Activated T-helper 1 cell treated with anti-CD3 and anti-CD28 coated beads, Interleukin-12 subunit alpha, Interleukin-12 subunit beta, Interleukin-2, Interleukin-4 antibody, amounts not matched to agents 30 ng/mL and 10 ng/mL and 1 ng/mL, durations not matched to agents 14 hours and 24 hours and 36 hours (primary cell): ENCODE measurements at places on chromosomes 16 and 17. TPM values are rescaled to one million over a fixed set of nuclear protein-coding genes. Genes with fewer than 3 reads are reported as not detected.

GRCh38 chr16:48790151-48790550 is 180.2 kb upstream of the N4BP1 start:
- no peaks in the 10 kb centered on the region for H3K27me3 ChIP-seq
- H3K4me1 ChIP-seq = no peaks in the 10 kb centered on the region
- H3K27ac ChIP-seq = no peak overlapping the region
- H3K36me3 ChIP-seq = no peaks in the 10 kb centered on the region
- no peak overlapping the region for H3K4me3 ChIP-seq

Gene NPW
- 3.6 and 3.9 TPM in 2 replicates for total RNA-seq

Gene CA7
- 0.13 and 0.39 TPM in 2 replicates for total RNA-seq

DNA sequence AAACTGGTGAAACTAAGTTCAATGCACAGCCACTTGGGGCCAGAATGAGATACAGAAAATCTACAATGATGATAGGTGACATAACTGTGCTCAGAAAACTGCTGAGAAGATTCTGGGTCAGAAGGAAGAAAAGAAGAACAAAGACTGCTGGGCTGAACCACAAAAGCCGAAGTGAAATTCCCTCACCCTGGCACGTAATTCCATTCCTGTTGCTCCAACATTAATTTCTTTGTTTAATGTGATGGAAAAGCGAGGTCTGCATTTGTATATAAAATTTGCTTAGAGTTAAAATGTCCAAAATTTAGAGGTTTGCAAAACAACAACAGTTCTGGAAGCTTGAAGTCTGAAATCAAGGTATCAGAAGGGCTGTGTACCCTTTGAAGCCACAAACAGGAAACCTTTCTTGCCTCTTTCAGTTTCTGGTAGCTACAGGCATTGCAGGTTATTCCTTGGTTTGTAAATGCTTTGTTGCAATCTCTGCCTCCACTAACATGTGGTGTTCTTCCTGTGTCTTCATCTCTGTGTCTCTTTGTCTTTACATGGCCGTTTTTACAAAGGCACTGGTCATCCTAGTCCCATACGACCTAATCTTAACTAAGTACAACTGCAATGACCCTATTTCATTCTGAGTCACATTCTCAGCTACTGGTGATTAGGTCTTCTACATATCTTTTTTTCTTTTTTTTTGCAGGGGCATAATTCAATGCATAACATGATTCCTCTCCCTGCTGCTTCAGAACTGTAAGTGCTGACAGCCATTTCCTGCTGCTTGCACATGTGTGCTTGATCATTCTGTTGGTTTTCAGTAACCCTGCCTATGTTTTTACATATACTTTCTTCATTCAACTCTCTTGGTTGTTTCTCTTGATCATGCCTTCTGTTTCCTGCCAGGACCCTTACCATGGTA is 603.0 kb upstream of the CDH8 start:
- no peak overlapping the region for H3K27ac ChIP-seq
- H3K4me1 ChIP-seq = no peaks in the 10 kb centered on the region
- H3K27me3 ChIP-seq = no peaks in the 10 kb centered on the region
- DNase-seq = no peak
- H3K36me3 ChIP-seq = no peaks in the 10 kb centered on the region

Gene ZNF652
- 6.3 and 7.5 TPM in 2 replicates for total RNA-seq

- no peak for DNase-seq
- peaks cover 14% of the 10 kb centered on the region for H3K4me1 ChIP-seq
- H3K27ac ChIP-seq = no peak overlapping the region
- H3K36me3 ChIP-seq = no peaks in the 10 kb centered on the region
Observed at GRCh38 chr17:77285594-77286390, 145.0 kb downstream of the SEC14L1 start.

Gene NPB
- total RNA-seq = 0.24 and 0.31 TPM in 2 replicates

DNA sequence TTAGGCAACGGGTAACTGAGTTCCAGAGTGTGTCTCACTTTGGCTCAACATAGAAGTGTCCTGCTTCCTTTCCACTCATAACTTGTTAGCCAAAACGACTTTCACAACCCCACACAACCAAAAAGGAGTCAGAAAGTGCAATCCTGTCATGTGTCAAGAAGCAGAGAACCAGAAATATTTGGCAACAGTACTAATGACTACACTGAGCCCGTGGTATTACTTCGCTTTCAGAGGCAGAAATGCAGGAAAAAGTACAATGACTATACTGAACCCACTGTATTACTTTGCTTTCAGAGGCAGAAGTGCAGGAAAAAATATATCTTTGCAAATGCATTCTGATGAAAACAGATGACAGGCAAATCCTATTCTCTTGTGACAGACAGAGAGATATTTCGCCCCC is 484.6 kb downstream of the KIF2B start:
- DNase-seq = no peak
- H3K4me1 ChIP-seq = no peaks in the 10 kb centered on the region
- H3K4me3 ChIP-seq = no peak overlapping the region
- no peaks in the 10 kb centered on the region for H3K36me3 ChIP-seq
- H3K27me3 ChIP-seq = no peaks in the 10 kb centered on the region

DNA sequence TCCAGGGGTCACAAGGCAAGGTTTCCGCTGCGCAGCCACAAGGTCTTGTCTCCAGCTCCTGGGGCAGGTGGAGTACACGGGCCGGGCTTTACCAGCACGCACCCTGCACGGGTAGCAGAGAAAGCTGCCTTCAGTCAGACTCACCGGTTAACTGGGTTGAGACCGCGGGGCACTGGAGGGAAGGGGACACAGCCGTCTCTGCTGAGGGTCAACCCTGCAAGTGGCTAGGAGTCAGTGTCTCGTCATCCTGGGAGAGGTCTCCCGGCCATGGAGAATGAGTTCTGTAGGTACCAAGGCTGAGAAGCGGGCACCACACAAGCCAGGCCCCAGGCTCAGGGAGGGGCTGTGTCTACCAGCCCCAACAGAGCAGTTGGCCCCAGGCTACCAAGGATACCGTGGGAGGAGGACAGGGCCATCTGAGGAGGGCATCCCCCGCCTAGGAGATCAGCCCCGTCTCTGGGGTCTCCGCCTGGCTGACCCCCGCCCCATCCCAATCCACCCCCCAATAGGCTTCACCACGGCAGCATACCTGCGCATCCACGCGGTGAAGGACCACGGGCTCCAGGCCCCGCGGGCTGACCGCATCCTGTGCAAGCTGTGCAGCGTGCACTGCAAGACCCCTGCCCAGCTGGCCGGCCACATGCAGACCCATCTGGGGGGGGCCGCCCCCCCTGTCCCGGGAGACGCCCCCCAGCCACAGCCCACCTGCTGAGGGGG is 2.8 kb upstream of the PRRT2 start:
- DNase-seq = no peak
- H3K27me3 ChIP-seq = no peaks in the 10 kb centered on the region
- peaks cover 35% of the 10 kb centered on the region for H3K36me3 ChIP-seq
- H3K4me3 ChIP-seq = peak overlapping the region; percentile 90
- H3K4me1 ChIP-seq = peaks cover 43% of the 10 kb centered on the region

- no peak overlapping the region for H3K4me3 ChIP-seq
- H3K4me1 ChIP-seq = peaks cover 18% of the 10 kb centered on the region
- H3K27me3 ChIP-seq = no peaks in the 10 kb centered on the region
- H3K27ac ChIP-seq = no peak overlapping the region
Observed at GRCh38 chr17:46023783-46024388, 24.8 kb downstream of the STH start.

Gene RUNDC3A
- total RNA-seq = 0.13 and 0.22 TPM in 2 replicates

GRCh38 chr16:85788819-85789218 is 10.5 kb downstream of the EMC8 start:
- no peak overlapping the region for H3K27ac ChIP-seq
- no peak for DNase-seq
- H3K36me3 ChIP-seq = peaks cover 41% of the 10 kb centered on the region
- no peaks in the 10 kb centered on the region for H3K27me3 ChIP-seq

DNA sequence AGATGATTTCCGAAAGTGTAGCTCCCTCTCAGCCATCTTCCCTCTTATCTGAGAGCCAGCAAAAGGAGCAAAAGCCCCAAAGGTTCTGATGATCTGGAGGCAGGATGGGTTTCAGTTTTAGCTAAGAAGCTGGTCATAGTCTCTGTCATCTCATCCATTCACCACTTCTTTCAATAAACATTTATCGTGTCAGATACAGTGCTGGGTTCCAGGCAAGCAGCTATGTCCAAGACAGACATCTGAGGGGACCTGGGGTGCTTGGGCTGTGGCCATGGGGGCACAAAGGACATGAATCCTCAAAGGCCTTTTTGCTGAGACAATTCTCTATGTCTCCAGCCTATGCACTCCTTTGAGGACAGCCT is 1.0 kb upstream of the ETV4 start:
- no peak for DNase-seq
- peak overlapping the region; percentile 91 for H3K4me3 ChIP-seq
- H3K4me1 ChIP-seq = peaks cover 24% of the 10 kb centered on the region
- H3K36me3 ChIP-seq = peaks cover 3% of the 10 kb centered on the region
- no peak overlapping the region for H3K27ac ChIP-seq
- H3K27me3 ChIP-seq = peaks cover 50% of the 10 kb centered on the region

GRCh38 chr16:90008708-90009145 is 10.5 kb downstream of the DBNDD1 start:
- peaks cover 4% of the 10 kb centered on the region for H3K27me3 ChIP-seq
- peak; percentile 38 for DNase-seq
- H3K36me3 ChIP-seq = no peaks in the 10 kb centered on the region
- H3K27ac ChIP-seq = no peak overlapping the region
- H3K4me3 ChIP-seq = peak overlapping the region; percentile 19
- H3K4me1 ChIP-seq = peaks cover 8% of the 10 kb centered on the region

Gene GP2
- not detected in 2 replicates for total RNA-seq

- H3K27me3 ChIP-seq = peaks cover 32% of the 10 kb centered on the region
- no peak overlapping the region for H3K4me3 ChIP-seq
- DNase-seq = peak; percentile 54
- H3K27ac ChIP-seq = no peak overlapping the region
- H3K4me1 ChIP-seq = peaks cover 12% of the 10 kb centered on the region
- H3K36me3 ChIP-seq = peaks cover 10% of the 10 kb centered on the region
Observed at GRCh38 chr17:74862108-74862901, 2.6 kb upstream of the GRIN2C start.

Gene KRT33A
- not detected in 2 replicates for total RNA-seq

Gene SCO1
- 42.0 and 43.7 TPM in 2 replicates for total RNA-seq

- H3K36me3 ChIP-seq = no peaks in the 10 kb centered on the region
- DNase-seq = no peak
- peaks cover 7% of the 10 kb centered on the region for H3K27me3 ChIP-seq
- peaks cover 6% of the 10 kb centered on the region for H3K4me1 ChIP-seq
- H3K4me3 ChIP-seq = no peak overlapping the region
Observed at GRCh38 chr16:87207509-87207908, 109.7 kb downstream of the C16orf95 start.

Gene USP32
- total RNA-seq = 30.5 and 31.2 TPM in 2 replicates

DNA sequence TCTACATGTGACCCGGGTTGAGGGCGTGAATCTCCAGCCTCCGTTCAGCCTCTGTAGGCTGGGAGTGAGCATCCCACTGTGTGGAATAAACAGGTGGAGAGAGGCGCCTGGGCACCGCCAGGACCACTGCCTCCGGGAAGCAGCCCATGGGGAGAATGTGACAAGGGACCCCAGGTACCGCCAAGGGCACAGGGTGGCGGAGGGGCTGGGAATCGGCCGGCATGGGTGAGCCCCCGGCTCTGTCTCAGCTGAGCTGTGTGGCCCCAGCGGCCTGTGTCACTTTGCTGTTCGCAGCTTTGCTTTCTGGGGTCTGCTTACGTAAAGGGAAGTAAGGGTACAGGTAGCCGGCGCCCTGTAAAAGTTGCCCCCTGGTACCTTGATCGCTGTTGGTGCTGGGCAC is 11.5 kb downstream of the GSE1 start:
- no peak overlapping the region for H3K4me3 ChIP-seq
- no peaks in the 10 kb centered on the region for H3K4me1 ChIP-seq
- H3K27me3 ChIP-seq = peaks cover 1% of the 10 kb centered on the region
- no peak for DNase-seq
- peaks cover 4% of the 10 kb centered on the region for H3K36me3 ChIP-seq

DNA sequence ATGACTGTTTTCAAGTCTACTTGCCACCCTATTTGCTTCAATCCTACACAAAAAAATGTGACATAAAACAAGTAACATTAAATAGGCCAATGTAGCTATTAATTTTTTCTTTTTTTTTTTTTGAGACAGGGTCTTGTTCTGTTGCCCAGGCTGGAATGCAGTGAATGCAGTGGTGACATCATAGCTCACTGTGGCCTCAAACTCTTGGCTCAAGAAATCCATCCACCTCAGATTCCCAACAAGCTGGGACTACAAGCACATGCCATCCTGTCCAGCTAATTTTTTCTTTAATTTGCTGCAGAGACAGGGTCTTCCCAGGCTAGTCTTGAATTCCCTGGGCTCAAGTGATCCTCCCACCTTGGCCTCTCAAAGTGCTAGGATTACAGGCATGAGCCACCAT is 29.4 kb downstream of the ANKFY1 start:
- peaks cover 31% of the 10 kb centered on the region for H3K36me3 ChIP-seq
- no peaks in the 10 kb centered on the region for H3K27me3 ChIP-seq
- peaks cover 19% of the 10 kb centered on the region for H3K4me1 ChIP-seq
- no peak overlapping the region for H3K4me3 ChIP-seq
- no peak for DNase-seq

DNA sequence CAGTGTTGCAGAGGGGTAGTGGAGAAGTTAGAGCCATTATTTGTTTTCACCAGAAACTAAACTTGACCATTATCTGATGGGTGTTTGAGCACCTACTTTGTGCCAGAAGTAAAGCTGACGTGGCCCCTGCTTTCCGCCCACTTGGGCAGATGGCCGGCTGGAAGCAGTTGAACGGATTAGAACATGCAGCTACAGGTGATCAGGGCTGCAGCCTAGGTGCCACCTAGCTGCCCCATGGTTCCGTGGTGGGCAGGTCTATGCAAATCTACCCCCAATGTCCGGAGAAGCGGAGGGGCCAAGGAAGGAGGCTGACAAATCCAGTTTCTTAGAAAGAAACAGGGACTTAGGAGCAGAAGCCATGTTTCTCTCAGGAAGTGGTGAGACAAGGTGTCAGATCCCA is 62.7 kb downstream of the B9D1 start:
- H3K4me3 ChIP-seq = no peak overlapping the region
- no peak for DNase-seq
- no peaks in the 10 kb centered on the region for H3K36me3 ChIP-seq
- H3K27ac ChIP-seq = no peak overlapping the region

DNA sequence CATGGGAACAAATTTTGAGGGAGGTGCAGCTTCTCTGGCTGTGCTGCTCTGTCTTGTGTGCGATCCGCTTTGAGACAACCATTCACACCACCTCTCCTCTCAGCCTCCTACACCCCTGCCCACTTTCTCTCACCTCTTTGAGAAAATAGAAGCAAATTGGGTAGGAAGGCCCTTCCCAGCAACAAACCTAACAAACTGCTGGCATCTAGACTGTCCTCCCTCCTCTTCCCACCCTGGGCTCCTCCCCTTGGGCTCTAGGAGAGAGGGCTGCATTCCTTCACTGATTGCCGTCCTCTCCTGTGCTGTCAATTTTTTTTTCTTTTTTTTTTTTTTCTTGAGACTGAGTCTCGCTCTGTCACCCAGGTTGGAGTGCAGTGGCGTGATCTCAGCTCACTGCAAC is 13.5 kb downstream of the CDIPT start:
- no peak overlapping the region for H3K27ac ChIP-seq
- no peak for DNase-seq
- H3K36me3 ChIP-seq = peaks cover 33% of the 10 kb centered on the region
- H3K27me3 ChIP-seq = no peaks in the 10 kb centered on the region
- H3K4me1 ChIP-seq = peaks cover 5% of the 10 kb centered on the region
- no peak overlapping the region for H3K4me3 ChIP-seq

Gene RNF157
- total RNA-seq = 50.4 and 51.7 TPM in 2 replicates
